ENCODE measurements at places on chromosomes 12 and 14.

DNA sequence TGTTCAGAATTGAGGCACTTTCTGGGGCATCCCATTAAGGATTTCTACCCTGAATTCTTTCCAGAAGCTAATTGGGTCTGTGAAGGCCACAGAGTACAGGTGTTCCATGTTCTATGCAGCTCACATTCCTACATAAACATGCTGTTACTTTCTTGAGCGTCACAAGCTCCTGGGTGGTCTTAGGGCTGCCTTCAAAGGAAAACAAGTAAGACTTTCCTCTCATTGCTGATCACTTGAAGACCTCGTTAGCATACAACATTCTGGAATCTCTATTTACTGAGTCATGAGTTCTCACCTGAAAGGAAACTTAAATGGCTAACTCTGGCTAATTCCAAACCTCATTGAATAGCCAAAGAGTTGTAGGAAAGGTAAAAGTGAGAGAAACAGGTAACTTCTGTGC, 63.0 kb upstream of the HMGA2 start:
- DNase-seq, result no peak

- DNase-seq, result no peak
These were observed 221.8 kb upstream of the ARHGAP5 start for GRCh38 chr14:31855262-31855661.

DNA sequence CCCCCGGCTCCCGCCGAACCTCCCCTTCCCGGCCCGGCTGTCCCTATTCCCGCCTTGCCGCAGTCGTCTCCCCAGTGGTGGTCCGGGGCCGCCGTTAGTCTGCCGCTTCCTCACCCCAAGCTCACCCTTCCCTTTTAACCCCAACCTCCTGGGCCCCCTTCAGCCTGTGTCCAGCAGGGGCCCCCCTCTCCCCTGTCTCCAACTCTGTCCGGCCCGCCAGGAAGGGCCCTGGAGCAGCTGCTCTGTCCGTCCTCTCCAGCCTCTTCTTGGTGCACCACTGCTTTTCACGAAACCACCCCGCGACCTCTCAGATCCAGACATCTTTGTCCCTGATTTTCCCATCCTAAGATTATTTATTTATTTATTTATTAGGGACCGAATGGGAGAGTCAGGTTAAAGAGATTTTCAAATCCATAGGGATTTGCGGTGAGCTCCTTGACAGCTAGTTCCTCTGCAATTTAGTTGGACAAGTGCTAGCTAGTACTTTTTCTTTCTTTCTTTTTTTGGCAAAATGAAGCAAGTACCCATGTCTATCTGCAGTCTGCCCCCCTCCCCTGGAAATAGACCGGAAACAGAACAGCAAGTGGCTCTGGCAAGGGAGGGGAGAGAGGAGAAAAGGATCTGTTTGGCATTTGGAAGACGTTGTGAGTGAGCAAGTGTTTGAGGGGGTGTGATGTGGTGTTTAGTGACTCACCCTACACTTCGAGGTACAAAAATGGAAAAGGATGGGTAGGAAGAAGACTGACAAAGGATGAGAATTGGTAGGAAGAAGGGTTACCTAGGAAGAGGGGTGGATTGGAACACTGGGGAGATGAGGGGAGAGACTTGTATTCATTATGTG, 632 bp downstream of the UBR7 start:
- DNase-seq, result peak; percentile 59

DNA sequence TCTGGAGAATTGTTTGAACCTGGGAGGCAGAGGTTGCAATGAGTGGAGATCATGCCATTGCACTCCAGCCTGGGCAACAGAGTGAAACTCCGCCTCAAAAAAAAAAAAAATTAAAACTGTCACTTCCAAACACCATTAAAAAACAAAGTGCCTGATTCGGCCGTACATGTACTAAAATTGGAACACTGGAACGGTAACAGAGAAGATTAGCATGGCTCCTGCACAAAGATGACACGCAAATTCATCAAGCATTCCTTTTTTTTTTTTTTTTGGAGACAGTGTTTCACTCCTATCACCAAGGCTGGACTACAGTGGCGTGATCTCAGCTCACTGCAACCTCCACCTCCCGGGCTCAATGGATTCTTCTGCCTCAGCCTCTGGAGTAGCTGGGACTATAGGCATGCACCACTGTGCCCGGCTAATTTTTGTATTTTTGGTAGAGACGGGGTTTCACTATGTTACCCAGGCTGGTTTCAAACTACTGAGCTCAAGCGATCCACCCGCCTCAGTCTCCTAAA, 40.2 kb upstream of the SINHCAF start:
- no peak for DNase-seq

Measured in body of pancreas (tissue), 4 donors.